ENCODE measurements at places on chromosomes 16 and 17. TPM values are rescaled to one million over a fixed set of nuclear protein-coding genes. Genes with fewer than 3 reads are reported as not detected.

GRCh38 chr16:72159801-72160200 lies 12.2 kb downstream of the PMFBP1 start:
- H3K4me3 ChIP-seq, result no peak overlapping the region
- no peak overlapping the region for H3K27ac ChIP-seq
- DNase-seq, result no peak
- H3K27me3 ChIP-seq, result peaks cover 7% of the 10 kb centered on the region
- H3K4me1 ChIP-seq, result no peaks in the 10 kb centered on the region

GRCh38 chr16:3863587-3863986 lies 16.9 kb downstream of the CREBBP start:
- H3K36me3 ChIP-seq, result no peaks in the 10 kb centered on the region
- H3K4me1 ChIP-seq, result peaks cover 63% of the 10 kb centered on the region
- no peak overlapping the region for H3K4me3 ChIP-seq
- H3K27me3 ChIP-seq, result no peaks in the 10 kb centered on the region

DNA sequence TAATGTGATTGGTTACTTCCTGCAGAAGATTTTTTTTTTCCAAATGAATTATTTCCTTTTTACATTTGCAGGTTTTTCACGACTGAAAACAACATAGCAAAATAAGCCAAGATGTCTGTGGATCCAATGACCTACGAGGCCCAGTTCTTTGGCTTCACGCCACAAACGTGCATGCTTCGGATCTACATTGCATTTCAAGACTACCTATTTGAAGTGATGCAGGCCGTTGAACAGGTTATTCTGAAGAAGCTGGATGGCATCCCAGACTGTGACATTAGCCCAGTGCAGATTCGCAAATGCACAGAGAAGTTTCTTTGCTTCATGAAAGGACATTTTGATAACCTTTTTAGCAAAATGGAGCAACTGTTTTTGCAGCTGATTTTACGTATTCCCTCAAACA lies 2.4 kb downstream of the MIS12 start:
- peaks cover 14% of the 10 kb centered on the region for H3K36me3 ChIP-seq
- no peak overlapping the region for H3K27ac ChIP-seq
- no peak overlapping the region for H3K4me3 ChIP-seq
- DNase-seq, result no peak
- H3K27me3 ChIP-seq, result no peaks in the 10 kb centered on the region
- peaks cover 40% of the 10 kb centered on the region for H3K4me1 ChIP-seq

GRCh38 chr17:44581868-44582267 lies 24.6 kb downstream of the FZD2 start:
- H3K27me3 ChIP-seq, result no peaks in the 10 kb centered on the region
- H3K4me3 ChIP-seq, result no peak overlapping the region
- H3K36me3 ChIP-seq, result no peaks in the 10 kb centered on the region
- H3K4me1 ChIP-seq, result peaks cover 42% of the 10 kb centered on the region
- H3K27ac ChIP-seq, result no peak overlapping the region
- no peak for DNase-seq

DNA sequence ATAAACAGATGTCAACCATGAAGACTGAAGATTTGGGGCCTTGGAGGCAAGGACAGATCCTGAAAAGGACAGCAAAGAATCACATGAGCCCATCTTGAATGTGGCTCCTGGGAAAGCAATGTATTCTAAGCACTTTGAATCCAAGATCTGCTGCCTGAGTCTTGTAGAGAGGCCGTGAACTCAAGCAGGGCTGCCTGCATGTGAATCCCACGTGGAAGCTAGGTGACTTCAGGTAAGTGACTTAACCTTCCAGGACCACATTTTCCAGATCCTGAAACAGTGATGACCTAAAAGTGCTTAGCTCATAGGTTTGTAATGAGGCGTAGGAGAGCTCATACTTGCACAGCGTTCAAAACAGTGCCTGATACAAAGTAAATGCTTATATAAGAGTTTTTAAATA lies 373.0 kb upstream of the SALL1 start:
- H3K27ac ChIP-seq, result no peak overlapping the region
- no peaks in the 10 kb centered on the region for H3K4me1 ChIP-seq
- DNase-seq, result no peak
- H3K4me3 ChIP-seq, result no peak overlapping the region
- peaks cover 3% of the 10 kb centered on the region for H3K36me3 ChIP-seq
- H3K27me3 ChIP-seq, result no peaks in the 10 kb centered on the region

DNA sequence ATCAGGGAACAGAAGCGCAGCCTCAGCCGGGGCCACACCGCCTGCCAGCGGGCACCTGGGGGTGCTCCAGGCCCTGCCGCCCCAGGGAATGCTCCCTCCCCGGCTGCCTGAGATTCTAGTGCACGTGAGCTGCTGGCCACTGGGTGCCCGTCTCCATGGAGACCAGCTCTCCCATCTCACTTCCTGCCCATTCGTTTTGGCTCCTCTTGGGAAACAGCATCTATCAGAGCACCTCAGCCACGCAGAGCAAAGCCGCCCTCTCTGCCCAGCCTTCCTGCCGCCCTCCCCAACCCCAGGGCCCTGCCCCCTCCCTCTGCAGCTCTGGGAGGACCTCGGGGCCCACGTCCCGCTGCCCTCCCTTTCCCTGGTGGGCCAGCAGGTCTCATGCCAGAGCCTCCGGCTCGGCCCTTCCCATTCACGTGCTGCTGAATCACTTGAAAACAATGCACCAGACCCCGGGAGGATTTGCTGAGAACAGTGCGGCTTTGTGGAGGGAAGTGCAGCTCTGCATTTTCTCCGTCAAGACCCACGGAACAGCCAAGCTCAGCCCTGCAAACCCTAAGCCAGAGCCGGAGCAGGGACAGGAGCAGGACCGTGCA lies 19.4 kb downstream of the CEP295NL start:
- peak overlapping the region; percentile 55 for H3K4me3 ChIP-seq
- no peaks in the 10 kb centered on the region for H3K27me3 ChIP-seq
- H3K4me1 ChIP-seq, result peaks cover 74% of the 10 kb centered on the region
- H3K36me3 ChIP-seq, result no peaks in the 10 kb centered on the region
- DNase-seq, result no peak
- peak overlapping the region; percentile 95 for H3K27ac ChIP-seq

DNA sequence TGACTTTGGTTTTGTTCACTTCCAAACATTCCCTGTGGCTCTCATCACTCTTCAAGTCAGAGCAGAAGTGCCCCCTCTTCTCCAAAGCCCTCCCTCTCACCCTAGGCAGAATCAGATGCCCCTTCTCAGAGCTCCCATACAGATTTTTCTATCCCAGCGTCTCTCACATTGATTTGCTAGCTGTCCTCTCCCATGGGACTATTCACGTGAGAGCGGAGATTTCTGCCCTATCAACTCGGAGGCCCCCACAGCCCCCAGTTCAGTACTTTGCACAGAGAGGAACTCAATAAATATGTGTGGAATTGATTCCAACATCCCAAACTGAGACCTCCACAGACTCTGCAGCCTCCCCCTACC lies 182.6 kb downstream of the C16orf78 start:
- H3K36me3 ChIP-seq, result no peaks in the 10 kb centered on the region
- no peak for DNase-seq
- no peak overlapping the region for H3K4me3 ChIP-seq
- peaks cover 3% of the 10 kb centered on the region for H3K27me3 ChIP-seq
- no peak overlapping the region for H3K27ac ChIP-seq

- H3K27ac ChIP-seq, result peak overlapping the region; percentile 97
- no peaks in the 10 kb centered on the region for H3K36me3 ChIP-seq
- H3K27me3 ChIP-seq, result no peaks in the 10 kb centered on the region
- H3K4me3 ChIP-seq, result peak overlapping the region; percentile 99
Measured at GRCh38 chr17:64661726-64661975, 456 bp downstream of the SMURF2 start.

DNA sequence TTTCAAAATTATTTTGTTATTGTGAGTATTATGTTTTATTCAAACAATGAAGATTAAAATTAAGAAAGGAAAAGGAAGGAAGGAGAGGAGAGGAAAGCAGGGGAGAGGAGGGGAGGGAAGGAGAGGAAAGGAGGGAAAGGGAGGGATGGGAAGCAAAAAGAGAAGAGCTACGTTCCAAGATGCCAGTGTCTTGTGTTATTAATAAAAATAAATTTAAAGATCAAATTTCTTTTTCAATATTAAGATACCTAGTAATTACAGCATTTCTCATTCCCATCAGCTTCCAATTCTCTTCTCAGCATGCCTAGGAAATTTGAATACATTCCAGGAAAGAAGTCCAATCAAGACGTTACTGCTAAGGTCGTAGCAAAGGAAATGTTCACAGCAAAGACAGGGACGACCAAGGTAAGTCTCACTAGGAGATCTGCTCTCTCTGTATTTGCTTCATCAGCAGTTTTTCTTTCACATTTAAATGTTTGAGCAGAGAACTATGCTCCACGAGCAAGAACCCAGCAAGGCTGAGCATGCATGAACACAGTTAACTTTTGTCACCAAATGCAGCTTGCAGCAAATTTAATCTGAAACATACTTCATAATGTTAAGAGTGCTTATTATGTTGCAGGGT lies 63.3 kb upstream of the HLF start:
- no peak overlapping the region for H3K27ac ChIP-seq
- DNase-seq, result no peak
- no peak overlapping the region for H3K4me3 ChIP-seq
- no peaks in the 10 kb centered on the region for H3K27me3 ChIP-seq

GRCh38 chr17:74715144-74715543 lies 2.4 kb upstream of the CD300LF start:
- peaks cover 46% of the 10 kb centered on the region for H3K27me3 ChIP-seq
- no peak overlapping the region for H3K4me3 ChIP-seq
- no peak overlapping the region for H3K27ac ChIP-seq
- no peak for DNase-seq
- H3K4me1 ChIP-seq, result no peaks in the 10 kb centered on the region

DNA sequence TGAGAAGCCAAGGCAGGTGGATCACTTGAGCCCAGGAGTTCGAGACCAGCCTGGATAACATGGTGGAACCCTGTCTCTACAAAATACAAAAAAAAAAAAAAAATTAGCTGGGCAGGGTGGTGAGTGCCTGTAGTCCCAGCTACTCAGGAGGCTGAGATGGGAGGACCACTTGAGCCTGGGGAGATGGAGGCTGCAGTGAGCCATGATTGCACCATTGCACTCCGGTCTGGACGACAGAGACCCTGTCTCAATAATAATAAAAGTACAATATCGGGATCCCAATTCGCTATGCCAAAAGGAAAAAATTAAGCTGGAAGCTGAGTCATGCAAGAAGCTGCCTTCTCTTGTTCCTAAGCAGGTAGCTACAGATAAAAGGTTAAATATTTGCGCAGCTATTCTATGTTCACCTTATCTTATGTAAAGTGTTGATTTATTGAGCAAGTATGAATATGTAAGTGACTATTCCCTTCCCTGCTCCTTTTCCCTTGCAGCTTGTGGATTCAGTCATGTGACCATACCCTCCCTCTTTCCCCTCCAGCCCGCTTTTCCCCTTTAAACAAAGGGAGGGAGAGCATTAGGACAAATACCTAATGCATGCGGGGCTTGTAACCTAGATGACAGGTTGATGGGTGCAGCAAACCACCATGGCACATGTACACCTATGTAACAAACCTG lies 112.0 kb downstream of the LITAF start:
- H3K4me3 ChIP-seq, result no peak overlapping the region
- H3K36me3 ChIP-seq, result no peaks in the 10 kb centered on the region
- no peak overlapping the region for H3K27ac ChIP-seq
- H3K4me1 ChIP-seq, result no peaks in the 10 kb centered on the region

Gene GP1BA
- total RNA-seq, result not detected

Gene SMTNL2
- not detected for total RNA-seq

Gene NUBP1
- 20.0 TPM for total RNA-seq

Gene MILR1
- not detected for total RNA-seq

Gene NPIPB13
- 9.9 TPM for total RNA-seq
